Activated CD8-positive, alpha-beta memory T cell treated with anti-CD3 and anti-CD28 coated beads for 24 hours (primary cell): ENCODE measurements at places on chromosomes 7 and 10.

GRCh38 chr10:119642556-119643111 is 8.5 kb upstream of the BAG3 start:
- DNase-seq = no peak

DNA sequence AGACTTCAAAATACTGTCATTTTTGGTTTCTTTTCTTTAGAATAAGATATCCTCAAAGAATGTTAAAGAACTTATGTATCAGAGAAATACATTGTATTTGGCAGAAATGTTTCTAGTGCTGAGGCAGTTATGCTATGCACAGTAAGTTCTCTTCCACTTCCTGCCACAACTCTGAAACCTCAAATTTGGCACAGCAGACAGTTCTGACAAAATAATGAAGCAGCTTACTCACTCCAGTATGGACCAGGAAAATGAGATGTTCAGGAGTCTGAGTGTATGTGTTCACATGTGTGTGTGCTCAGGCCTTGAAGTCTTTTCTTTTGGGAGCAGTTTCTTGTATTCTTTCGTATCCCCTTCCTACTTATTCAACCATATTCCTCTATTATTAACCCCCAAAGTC is 197.0 kb upstream of the AGK start:
- no peak for DNase-seq

GRCh38 chr7:128738570-128739047 is 550 bp upstream of the CALU start:
- DNase-seq = no peak

GRCh38 chr10:17214526-17214925 is 13.1 kb upstream of the TRDMT1 start:
- DNase-seq = no peak

DNA sequence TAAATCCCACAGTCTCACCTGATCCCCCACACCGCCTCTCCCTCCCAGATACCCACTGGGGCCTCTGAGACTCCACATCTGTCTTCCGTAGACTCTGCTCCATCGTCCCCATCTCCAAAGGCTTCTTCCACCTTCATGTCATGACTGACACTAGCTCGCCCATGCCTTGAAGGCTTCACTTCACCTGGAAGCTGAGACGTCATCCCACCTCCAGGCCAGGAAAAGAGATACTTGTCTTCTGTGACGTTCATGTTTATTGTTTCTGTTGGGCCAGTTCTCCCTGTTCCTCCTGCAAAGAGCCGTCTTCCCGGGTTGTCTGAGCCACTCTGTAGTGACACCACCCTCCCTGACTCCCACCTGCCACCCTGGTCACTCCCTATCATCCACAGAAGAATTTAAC is 3.6 kb upstream of the ZNF862 start:
- DNase-seq = no peak

DNA sequence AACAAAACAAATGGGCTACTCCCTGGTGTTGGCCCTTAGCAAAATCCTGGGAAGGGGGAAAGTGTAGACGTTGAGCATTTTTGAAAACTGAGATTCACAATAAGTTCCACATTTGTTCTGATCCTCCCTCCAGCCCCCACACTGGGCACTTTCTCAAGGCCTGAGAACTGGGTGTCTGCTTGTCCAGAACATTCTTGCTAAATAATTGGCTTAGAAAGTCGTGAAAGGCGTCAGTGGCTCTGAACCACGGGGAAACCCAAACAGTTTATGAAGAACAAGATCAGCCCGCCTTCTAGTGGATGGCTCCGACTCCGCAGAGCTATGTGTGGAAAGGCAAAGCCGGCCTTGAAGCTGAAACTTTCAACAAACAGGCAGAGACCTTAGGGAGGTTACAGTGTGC is 370.1 kb downstream of the PRPF18 start:
- no peak for DNase-seq

DNA sequence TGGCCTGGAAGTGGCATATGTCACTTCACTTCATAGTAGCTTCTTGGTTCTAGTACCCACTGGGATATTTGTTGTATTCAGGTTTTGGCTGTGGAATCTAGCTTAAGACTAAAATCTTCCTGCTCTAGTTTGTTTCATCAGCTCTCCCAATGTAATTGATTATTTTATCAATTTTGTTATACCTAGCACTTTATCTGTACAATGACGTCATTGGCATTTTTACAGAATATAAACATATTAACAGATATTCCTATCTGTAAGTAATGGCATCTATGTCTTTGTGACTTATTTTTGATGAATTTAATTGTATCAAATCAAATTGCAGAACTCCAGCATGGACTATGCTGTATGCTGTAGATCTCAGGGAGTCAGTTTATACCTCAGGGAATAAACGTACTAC is 19.7 kb downstream of the KIAA1217 start:
- no peak for DNase-seq

GRCh38 chr7:38675494-38676106 is 44.4 kb upstream of the AMPH start:
- no peak for DNase-seq

GRCh38 chr7:92782236-92782635 is 54.1 kb downstream of the CDK6 start:
- no peak for DNase-seq
